Iris pigment epithelial cell (primary cell): ENCODE measurements at places on chromosomes 4 and X.

DNA sequence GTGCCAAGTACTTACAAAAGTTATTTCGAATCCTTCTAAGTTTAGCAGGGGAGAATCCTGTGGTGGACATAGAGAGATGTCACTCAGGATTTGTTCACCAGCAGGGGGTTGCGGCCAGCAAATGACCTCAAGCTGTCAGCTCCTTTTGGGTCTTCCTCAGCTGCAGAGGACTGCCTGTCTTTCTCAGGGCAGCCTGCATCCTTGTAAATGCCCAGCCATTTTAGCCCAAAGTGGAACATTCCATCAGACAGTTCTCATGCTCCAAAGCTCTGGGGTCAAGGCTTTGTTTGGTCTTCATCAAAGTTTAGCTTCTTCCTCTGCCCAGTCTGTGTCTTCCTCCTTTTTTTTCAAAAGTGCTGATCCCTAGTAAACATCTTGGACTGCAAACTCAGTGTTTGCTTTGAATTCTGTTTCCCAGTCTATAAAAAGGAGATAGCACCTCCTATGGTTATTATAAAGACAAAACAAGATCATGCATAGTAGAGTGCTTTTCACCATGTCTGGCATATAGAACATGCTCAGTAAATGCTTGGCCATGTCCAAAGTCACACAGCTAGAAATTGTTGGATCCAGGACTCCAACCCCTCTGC is 156.4 kb upstream of the GATB start:
- no peak for DNase-seq

DNA sequence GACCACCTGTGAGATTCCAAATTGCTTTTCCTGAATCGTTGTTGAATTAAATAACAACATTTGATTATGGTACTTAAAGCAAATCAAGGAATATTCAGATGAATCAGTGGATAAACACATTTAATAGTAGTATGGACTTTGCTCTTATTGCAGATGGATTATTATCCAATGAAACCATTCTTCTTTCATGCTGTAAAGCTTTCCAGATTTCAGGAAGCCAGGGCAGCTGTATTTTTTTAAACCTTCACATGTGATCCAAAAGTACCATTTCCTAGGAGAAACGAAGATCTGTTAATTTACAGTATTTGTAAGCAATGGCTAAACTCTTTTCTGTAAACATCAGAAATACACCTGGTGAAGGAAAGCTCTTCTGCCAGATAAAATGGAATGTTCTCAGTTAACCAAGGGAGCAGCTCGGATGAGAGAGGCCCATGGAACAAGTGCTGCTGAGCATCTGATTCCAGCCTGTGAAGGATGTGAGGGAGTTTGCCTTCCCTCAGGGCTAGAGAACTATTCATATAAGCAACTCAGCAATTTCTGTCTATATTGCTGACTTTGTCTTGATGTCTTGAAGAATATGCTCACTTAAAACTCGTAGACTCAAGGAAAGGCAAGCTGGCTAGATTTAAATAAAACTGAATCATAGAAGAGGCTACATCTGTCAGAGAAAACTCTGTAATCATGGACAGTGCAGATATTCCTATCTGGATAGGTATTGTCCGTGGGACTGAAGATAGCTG is 94.4 kb upstream of the LIMCH1 start:
- no peak for DNase-seq

DNA sequence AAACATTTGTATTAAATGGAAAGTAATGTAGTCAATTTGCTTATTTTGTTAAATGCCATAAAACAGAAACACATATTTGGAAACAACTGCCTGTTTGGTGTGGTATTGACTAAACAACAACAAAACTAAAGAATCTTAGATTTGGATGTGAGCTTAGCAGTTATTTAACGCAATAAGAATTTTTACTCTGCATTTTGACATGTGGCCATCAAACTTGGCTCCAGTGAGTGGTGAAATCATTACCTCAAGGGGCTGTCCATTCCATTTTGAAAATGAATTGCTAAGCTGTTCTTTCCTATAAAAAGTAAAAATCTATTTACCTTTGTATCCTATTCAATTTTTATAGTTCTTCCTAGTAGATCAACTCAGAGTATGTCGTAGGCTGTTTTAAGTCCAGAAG is 84.2 kb downstream of the DKK2 start:
- no peak for DNase-seq

- no peak for DNase-seq
These were observed 491.0 kb upstream of the MAGEB2 start for GRCh38 chrX:29724316-29724715.

- peak; percentile 9 for DNase-seq
These were observed 514.3 kb downstream of the PDHA2 start for GRCh38 chr4:96354036-96354712.

- DNase-seq: peak; percentile 2
These were observed 341.2 kb downstream of the TECRL start for GRCh38 chr4:64068096-64068495.

GRCh38 chr4:156103311-156103710 is 149.6 kb upstream of the CTSO start:
- peak; percentile 50 for DNase-seq

DNA sequence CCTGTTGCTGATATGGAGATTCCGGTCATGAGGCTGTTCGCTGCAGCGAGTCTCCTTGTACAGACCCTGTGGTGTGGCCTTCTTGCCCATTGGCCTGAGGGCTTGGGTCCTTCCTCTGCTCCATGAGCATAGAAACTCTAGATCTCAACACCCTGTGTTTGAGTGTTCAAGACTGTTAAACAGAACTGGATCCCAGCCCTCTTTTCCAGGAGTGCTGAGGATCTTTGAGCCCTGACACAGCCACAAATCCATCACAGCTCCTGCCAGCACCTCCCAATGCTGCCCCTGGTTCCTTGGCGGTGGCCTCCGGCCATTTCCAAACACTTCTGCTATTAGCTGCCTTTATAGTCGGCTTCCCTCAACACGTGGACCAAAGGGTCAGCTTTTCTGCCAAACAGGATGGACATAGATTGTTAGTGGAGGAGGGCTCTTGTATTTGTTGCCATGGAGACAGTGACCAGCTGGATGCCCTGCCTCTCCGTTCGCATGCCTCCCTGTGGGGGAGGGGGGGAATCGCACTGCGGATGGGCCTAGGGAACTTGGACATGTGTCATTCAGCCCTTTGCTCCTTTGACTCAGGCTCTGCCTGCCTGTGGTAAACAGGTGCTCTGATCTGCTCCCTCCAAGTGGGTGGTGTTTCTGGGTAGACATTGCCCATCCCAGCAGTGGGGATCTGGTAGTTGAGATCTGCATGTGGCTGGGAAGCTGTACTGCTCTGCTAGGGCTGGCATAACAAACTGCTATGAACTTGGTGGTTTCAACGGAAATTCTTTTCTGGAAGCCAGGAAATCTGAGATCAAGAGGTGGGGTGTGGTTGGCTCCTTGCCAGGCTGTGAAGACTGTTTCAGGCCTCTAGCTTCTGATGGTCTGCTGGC is 6.9 kb upstream of the WDR1 start:
- peak; percentile 67 for DNase-seq

- peak; percentile 51 for DNase-seq
These were observed 34.8 kb downstream of the LIN54 start for GRCh38 chr4:82975792-82976191.

GRCh38 chr4:146063143-146063542 is 112.4 kb upstream of the LSM6 start:
- DNase-seq: no peak

GRCh38 chr4:31237233-31237632 is 517.1 kb downstream of the PCDH7 start:
- DNase-seq: no peak

DNA sequence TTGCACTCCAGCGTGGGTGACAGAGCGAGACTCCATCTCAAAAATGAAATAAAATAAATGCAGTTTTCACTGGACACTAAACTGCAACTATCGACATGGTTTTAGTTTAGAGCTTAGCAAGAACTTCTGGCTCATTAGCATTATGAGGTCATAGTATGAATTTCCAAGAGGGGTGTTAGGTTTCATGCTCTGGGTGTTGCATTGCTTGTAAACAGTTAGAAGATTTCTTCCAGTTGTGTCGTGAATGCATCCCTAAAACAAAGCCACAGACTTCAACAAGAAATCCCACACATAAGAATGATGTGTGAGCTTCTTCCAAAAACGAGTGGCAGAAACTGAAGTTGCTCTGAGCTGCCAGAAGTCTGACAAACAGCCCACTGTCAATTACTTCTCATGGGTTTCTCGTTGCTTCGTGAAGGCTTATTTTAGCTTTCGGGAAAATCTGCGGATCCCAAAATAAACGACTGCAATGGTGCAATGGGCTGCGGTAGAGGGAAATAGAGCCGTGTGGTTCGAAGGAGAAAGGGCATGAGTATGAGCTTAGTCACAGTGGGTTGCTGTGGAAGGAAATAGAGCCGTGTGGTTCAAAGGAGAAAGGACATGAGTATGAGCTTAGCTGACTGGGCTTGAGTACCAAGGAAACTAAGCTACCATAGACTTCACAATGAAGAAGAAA is 354.9 kb downstream of the DHRSX start:
- DNase-seq: no peak

DNA sequence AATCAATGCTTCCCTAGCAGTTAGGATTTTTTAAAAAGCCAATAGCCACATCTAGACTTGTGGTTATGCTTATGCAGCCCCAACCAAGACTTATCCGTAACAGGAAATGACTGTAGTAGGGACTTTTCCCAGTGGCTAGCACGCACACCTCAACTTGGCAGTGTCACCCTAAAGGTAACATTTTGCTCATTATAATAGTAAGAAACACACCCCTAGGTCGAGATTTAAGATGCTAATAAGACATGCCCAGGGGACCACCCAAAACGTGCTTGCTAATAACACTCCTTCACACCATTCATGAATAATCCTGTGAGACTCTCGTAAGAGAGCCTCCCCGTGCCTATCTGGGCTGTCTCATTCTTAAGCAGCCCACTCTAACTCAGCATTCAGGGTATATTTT is 195.3 kb downstream of the CHIC1 start:
- no peak for DNase-seq

DNA sequence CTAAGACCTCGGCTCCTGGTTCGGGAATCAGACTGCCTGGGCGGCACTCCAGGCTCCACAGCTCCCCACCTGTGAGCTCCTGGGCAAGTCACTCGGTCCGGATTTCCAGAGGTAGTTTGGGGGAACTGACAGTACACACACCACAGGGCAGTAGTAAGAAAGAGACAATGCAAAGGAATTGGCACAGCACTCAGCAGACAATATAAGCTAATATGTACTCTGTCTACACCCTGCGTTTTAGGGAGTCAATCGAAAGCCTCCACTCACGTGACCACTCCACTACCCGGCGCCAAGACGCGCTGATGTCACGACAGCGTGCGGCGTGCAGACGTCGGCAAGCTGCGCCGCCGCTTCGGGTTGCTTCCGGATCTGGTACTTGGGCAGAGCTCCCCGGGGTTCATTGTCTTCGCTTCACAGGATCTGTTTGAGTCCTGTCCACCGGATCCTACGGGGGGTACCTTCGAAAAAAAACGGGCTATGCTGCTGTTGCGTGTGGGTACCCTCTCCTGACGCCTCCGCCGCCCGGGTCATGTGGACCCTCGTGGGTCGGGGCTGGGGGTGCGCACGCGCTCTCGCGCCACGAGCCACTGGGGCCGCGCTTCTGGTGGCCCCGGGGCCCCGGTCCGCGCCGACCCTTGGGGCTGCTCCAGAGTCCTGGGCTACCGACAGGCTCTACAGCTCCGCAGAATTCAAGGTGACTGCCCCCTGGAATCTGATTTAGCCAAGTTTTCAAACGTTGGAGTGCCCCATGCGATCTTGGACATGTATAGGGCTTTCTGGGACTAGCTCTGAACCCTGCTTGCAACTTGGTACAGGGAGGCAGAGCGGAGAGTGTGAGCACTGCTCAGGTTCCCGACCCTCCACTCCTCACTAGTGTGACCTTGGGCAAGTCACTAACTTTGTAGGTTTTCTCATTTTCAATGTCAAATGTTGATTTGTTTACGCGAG is at the start of gene GUF1:
Gene GUF1, plus strand, starts transcription at position 327 of the 948 bp plus-strand sequence. Its CDS starts 203 bp downstream, at position 530.
- peak; percentile 93 for DNase-seq

DNA sequence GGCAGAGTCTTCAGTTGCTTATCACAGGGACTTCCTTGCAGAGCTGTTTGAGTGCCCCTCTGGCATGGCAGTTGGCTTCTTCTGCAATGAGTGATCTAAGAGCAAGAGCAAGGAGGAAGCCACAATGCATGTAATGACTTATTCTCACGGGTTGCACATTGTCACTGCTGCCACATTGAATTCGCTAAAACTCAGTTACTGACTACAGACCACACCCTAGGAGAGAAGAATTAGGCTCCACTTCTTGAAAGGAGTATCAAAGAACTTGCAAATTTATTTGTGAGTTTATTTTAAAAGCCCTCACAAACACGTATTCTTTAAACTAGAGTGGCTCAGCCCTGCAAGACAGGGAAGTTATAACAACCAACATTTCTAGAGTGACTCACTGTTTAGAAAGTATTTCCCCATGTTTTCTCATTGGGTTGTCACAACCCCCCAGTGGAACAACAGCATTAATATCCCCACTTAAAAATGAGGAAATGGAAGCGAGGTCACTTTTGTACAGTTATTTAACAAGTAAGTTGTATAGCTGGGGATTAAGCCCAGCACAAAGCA is 32.4 kb upstream of the RBPJ start:
- DNase-seq: peak; percentile 84

DNA sequence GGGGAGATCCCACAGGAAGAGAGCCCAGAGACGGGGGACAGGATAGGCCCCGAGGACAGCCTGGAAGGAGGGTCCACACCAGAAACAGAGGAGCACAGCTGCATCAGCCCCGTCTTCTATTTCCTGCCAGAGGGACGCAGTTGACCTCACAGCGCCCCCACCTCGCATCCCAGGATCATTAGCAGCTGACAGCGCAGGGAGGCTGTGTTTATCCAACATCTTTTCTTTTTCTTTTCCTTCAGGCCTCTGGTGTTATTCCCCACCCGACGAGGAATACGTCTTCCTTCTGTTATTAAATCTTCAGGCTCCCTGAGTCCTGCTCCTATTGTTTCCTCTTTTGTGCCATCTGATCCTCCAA is 75.4 kb downstream of the DCHS2 start:
- DNase-seq: no peak

DNA sequence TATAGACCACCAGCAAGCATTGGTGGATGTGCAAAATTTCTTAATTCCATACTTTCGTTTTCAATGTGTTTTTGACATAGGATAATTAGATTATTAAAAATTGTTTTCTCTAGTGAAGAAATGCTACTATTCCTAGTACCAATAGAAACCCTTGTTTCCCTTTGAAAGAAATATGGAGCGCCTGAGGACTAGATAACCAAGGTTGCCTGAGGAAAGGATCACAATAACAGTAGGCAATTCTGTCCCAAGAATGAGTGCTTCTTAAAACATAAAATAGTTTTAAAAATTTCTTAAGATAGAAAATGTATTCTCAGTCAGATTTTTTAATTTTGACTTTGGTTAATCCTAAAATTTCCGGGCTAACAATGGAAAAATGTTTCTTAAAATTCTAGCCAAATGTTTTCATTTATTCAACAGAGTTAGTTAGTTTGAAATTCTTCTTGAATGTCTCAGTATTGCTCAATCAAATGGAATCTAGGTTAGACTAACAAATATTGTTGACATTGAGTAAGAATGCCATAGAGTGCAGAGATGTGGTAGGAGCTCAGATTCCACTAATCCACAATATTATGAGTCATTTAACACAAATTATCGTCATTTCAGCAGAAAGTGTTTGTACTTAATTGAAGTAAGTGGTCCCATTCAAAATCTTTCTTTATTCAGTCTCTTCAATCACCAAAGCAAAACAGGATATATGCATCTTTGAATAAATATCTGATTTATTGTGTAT is 666.0 kb downstream of the GRID2 start:
- peak; percentile 97 for DNase-seq
